GM23338 (cell line): ENCODE measurements at places on chromosomes 13 and 19. TPM values are rescaled to one million over a fixed set of nuclear protein-coding genes. Genes with fewer than 3 reads are reported as not detected.

ICAM4 gene
- total RNA-seq, result 1.0 and 3.8 TPM in 2 replicates

ZNF555 gene
- 7.5 and 11.4 TPM in 2 replicates for total RNA-seq

CAMSAP3 gene
- total RNA-seq, result 29.9 and 32.2 TPM in 2 replicates

CPT1C gene
- total RNA-seq, result 46.8 and 63.4 TPM in 2 replicates

ADGRE2 gene
- total RNA-seq, result 2.4 and 2.9 TPM in 2 replicates
